NCI-H345 (cell line): ENCODE measurements at places on chromosomes 3 and 15.
A peak's percentile ranks its signal among the peaks of the same experiment; 100 is the strongest.

DNA sequence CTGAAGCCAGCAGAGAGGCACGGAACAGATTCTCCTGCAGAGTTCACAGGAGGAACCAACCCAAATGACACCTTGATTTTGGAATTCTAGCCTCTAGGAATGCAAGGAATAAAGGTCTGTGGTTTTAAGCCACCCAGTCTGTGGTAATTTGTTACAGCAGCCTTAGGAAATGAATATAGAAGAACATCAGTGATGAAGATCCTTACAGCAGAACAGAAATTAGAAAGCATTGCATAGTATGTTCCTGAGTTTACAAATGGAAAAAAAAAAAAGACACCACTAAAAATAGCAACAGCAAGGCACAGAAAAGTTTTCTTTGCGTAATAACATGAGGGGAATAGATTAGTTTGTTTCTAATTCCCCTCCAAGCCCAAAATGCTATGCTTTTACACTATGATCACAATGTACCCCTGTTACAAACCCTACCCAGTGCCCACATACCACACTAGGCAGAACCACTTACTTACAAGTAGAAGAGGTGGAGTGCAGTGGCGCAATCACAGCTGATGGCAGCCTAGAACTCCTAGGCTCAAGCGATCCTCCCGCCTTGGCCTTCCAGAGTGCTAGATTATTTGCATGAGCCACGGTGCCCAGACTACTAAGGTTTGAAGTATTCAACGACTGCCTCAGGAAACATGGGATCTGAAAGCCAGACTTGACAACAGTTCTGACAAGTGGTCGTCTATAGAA is 84.3 kb downstream of the SHQ1 start:
- no peak for DNase-seq

DNA sequence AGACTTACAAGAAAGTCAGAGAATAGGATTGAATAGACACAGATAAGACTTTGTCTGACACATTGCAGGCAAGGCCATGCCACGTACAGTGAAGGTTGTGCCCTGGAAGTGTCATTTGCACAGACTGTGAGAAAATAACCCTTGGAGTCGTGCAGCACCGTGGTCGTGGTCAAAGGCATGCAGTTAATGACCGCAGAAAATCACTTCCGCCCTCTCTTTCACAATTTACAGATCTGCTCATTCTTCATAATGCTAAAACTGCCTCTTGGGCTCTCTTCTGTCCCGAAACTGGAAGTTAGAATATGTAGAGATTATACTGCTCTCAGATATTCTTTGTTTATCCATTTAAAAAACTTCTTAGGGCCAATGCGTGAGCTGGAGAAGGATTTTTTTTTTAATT is 73.2 kb upstream of the CTXND1 start:
- DNase-seq: no peak

- DNase-seq: no peak
Observed at GRCh38 chr3:168312984-168313383, 217.3 kb upstream of the GOLIM4 start.

DNA sequence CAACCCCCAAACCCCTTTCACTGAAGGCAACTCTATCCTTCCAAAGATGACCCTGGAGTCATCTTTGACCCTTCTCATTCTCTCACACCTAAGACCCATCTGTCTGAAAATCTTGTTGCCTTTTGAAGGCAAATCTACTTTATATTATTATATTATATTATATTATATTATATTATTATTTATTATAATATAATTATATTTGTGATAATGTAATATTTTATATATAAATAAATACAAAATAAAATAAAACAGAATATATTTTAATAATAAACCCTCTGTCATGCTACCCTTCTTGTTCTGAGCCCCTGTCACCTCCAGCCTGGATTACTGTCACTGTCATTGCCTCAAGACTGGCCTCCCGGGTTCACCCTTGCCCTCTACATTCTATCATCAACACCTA is 5.0 kb upstream of the PROK2 start:
- DNase-seq: no peak

- no peak for DNase-seq
Observed at GRCh38 chr3:117282566-117282965, 573.0 kb downstream of the TUSC7 start.

DNA sequence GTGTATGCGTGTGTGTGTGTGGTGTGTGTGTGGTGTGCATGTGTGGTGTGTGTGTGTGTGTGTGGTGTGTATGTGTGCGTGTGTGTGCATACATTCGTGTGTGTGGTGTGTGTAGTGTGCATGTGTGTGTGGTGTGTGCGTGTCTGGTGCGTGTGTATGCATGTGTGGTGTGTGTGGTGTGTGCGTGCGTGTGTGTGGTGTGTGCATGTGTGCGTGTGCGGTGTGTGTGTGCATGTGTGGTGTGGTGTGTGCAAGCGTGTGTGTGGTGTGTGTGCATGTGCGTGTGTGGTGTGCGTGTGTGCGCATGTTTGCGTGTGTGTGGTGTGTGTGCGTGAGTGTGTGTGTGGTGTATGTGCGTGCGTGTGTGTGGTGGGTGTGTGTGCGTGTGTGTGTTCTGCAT is 210.4 kb downstream of the LRTM1 start:
- no peak for DNase-seq

DNA sequence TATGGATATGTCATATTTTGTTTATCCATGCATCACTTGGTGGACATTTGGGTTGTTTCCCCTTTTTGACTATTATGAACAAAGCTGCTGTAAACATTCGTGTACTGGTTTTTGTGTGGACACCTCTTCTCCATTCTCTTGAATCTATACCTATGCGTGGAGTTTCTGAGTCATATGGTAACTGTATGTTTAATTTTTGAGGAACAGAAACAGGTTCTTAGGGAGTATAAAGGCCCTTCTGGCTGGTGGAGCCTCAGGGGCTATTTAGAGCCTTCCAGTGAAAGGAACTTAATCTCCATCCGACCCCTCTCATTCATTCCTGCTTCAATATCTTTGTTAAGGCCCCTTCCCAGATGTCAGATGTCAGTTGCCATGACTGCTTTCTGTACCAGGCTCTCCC is 14.1 kb upstream of the CTXND1 start:
- no peak for DNase-seq

DNA sequence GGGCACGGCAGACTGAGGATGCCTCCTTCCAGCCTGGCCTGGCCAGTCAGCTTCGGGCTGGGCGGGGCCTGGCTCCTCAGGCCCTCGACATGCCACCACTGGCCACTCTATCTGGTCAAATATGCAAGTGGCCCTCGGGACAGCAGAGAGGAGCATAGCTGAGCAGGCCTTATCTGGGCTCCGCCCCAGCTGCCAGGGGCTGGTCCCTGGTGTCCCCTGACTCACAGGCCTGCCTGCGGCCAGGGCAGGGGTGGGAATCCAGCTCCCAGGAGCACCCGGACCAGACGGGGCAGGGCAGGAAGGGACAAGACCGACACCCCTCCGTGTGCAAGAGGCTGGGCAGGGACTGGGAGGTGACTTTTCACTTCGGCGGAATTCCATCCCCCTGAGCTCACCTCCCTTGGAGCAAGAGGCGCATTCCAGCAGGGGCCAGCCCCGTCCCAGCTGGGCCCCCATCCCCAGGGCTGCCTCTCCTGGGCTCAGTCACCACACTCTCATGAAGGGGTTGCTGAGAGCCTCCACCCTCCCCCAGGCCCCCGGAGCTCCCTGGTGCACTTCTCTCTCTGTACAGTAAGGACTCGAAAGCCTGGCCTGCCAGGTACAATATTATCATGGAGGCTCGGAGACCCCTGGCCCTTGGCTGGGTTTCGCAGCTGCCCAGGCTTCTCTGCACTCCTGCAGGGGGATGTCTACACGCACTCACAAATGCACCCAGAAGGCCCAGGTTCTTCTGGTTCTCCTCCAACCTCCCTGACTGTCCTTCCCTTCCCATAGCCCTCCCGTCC is 29.5 kb downstream of the WNT7A start:
- no peak for DNase-seq

- peak; percentile 91 for DNase-seq
Observed at GRCh38 chr15:69554279-69554961, 101.8 kb downstream of the RPLP1 start.

GRCh38 chr3:103495186-103495585 is 1060.4 kb downstream of the ZPLD1 start:
- no peak for DNase-seq

DNA sequence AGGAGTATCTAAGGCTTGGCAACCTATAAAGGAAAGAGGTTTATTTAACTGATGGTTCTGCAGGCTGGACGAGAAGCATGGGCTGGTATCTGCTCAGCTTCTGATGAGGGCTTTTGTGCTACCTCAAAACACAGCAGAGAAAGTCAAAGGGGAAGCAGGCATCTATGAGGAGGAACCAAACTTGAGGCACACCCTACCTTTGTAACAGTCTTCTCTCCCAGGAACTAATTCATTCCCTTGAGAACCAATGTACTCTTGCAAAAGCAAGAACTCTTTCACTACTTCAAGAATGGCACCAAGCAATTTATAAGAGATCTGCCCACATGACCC is 109.0 kb downstream of the CGGBP1 start:
- no peak for DNase-seq

GRCh38 chr3:134060561-134061385 is 31.0 kb upstream of the SLCO2A1 start:
- no peak for DNase-seq

DNA sequence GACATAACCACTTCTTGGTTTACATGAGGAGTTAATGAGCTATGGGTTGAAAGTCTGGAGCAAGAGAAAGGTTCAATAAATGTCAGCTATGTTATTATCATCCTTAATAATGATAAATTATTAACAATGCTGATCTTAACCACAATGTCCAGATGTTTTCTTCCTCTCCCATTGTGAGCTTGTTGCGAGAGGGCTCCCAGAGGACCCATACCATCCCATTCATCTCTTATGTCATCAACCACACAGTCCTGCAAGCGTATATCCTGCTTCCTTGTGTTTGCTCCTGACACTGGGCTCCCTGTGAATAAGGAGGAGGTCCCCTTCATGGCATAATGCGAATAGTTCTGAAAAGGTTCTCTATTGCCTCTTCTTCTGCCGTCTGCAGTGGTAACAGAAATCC is 266.8 kb downstream of the TLE3 start:
- DNase-seq: no peak

DNA sequence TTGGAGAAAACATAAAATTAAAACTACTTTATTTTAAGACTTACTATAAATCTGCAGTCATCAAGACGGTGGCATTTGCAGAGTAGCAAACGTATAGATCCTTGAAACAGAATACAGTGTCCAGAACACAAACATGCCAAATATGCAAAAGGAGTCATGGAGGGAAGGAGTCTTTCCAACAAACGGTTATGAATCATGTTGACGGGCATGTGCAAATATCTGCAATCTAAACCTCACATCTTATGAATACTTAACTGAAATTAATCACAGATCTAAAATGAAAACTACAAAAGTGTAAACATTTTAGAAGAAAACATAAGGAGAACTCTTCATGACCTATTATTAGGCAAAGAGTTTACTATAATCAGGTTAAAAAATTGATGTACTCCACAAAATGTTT is 69.4 kb downstream of the TFRC start:
- no peak for DNase-seq

GRCh38 chr3:98761643-98762229 is 1.4 kb upstream of the ST3GAL6 start:
- DNase-seq: no peak

GRCh38 chr3:34277110-34277509 is 478.7 kb downstream of the PDCD6IP start:
- no peak for DNase-seq

DNA sequence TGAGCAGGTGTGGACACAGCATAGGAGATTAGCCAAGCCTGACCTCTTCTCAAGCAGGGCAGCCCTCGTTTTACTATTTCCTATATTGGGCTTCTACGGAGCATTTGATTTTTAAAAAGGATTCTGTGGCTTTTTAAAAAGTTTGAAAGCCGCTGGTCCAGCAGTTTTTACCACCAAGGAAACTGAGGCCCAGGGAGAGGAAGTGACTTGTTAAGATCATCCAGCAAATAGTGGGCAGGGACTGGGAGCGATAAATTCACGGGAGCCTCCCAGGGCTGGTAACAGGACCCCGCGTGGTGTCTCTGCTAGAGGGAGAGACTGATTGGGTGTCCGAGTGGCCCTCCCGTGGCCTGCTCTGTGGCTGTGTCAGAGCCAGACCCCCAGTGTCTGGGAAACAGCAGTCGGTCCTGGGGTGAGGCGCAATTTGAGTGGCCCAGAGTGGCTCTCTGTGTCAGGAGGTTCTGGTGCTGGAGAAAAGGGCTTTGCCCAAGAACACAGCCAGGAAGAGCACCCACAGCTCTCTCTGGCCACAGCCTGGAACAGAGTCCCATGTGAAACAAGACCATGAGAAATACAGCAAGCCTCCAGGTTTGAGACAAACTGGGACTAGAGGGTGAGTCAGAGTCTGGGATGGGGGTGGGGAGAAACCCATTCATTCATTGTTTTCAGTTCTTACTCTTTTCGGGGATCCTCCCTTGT is 4.2 kb downstream of the FURIN start:
- DNase-seq: no peak

DNA sequence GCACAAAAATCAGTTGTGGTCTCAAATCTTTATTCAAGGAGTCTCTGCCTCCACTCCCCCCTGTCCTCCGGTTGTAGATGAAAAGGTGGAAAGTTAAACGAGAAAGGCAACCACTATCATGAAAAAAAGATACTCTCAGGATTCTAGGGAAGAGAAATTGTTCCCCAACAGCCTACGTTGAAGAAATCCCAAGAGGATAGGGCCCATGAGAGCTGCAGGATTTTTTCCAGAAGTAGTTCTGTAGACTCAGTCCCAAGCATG is 14.3 kb downstream of the ZIC1 start:
- no peak for DNase-seq
